Effector memory CD4-positive, alpha-beta T cell (primary cell): ENCODE measurements at places on chromosomes 11 and 22.
A peak's percentile ranks its signal among the peaks of the same experiment; 100 is the strongest.

- peak; percentile 38 for DNase-seq
Measured at GRCh38 chr22:50314455-50315288, 7.2 kb upstream of the PLXNB2 start.

- no peak for DNase-seq
Measured at GRCh38 chr11:130148796-130149326, 10.7 kb upstream of the ST14 start.

- no peak for DNase-seq
Measured at GRCh38 chr11:35617316-35617686, 959 bp upstream of the FJX1 start.

- DNase-seq, result no peak
Measured at GRCh38 chr11:119641983-119642745, 86.8 kb downstream of the NECTIN1 start.

- no peak for DNase-seq
Measured at GRCh38 chr22:49011379-49011768, 816.3 kb downstream of the BRD1 start.

GRCh38 chr11:17699147-17700114 is 19.9 kb upstream of the MYOD1 start:
- no peak for DNase-seq

DNA sequence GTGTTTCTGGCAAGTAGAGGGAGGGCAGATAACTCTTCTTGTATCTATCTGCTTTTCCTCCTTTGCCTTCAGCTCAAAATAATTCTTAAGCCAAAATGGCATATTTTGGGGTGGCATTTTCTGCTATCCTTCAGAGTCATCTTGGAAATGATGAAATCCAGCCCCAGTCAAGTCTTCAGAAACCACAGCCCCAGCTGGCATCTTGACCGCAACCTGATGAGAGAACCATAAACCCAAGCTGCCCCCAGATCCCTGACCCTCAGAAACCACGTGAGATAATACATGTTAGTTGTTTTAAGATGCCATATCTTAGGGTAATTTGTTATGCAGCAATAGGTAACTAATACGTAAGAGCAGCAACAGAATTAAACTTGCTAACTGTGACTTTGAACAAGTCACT is 15.1 kb upstream of the PAMR1 start:
- no peak for DNase-seq

GRCh38 chr11:72587696-72588095 is 86.5 kb downstream of the PDE2A start:
- DNase-seq, result no peak
